CD4-positive, alpha-beta T cell treated with Interleukin-4 for 1 hour (primary cell): ENCODE measurements at places on chromosomes 7 and 10.

DNA sequence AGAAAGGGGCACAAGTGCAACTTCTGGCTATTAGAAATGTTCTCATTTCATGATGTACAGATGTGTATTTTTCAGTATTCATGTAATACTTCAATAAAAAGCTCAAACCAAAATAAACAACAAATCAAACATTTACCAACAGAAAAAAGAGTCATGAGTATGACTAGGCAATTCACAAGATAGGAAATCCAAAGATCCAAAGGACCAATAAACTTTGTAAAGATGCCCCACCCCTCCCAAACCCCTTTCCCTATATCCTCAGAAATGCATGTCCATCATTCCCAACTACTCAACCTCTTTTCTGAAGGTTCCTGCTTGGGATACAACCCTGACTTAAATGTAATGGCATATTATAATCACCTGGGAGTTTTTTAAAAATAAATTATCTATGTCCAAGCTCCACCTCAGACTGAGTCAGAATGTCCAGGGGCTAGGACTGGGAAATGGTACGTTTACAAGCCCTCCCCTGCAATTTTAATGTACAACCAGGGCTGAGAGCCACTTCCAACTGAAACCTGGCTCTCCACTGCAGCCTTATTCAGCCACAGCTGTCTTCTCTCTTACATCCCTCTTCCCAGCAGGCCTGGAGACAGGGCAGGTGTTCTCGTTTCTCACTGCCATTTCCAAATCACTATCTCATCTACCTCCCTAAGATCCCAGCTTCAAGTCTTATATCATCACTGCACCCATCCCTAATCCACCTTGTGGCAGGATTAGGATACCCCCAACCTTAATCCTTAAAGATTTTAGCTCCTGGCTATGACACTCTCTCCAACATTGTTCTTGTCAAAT, 36.5 kb downstream of the COA1 start:
- no peak for DNase-seq

- no peak for DNase-seq
Observed at GRCh38 chr10:130463104-130463875, 327.1 kb downstream of the GLRX3 start.

- no peak for DNase-seq
Observed at GRCh38 chr7:131600085-131600881, 43.9 kb upstream of the PODXL start.

- DNase-seq, result no peak
Observed at GRCh38 chr7:33642312-33642711, 263.0 kb upstream of the BMPER start.

DNA sequence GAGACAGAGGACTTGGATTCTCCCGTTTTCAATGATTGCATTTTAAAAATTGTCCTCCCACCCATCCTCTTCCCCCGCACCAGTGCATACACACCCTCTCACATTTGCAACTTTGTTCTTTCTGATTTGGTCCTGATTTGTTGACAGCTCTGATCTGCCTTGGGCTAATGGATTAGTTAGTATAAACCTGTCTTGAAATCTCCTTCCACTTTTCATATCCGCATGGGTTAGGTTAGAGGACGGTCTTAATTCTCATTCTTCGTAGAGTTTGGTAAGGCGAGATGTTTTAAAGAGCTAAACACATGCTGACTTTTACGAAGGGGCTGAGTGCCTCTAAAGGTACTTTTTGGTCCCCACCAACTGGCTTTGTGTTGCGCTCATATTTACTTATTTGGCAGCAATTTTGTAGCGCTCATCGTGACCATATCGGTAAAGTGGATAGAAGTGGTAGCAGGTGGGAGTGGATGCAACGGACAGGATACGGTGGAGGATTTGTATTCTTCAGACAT, 1.1 kb downstream of the AHR start:
- DNase-seq, result peak; percentile 45

DNA sequence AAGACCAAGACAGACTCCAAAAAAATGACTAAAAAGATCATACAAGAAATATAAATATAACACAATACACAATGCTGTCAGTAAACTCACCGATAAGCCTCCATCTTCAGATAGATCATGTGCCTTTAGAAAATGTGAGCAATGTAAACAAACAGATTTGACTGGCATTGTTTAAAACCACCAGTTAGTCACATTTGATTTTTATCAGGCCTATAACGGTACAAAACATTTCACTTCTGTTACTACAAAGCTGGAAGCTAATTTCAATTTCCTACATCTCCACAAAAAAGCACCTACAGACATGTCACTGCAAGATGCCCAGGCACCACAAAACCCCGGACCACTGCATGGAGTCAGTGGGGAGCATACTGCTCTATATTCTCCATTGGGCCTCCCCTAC, 18.9 kb downstream of the SGMS1 start:
- DNase-seq, result no peak

DNA sequence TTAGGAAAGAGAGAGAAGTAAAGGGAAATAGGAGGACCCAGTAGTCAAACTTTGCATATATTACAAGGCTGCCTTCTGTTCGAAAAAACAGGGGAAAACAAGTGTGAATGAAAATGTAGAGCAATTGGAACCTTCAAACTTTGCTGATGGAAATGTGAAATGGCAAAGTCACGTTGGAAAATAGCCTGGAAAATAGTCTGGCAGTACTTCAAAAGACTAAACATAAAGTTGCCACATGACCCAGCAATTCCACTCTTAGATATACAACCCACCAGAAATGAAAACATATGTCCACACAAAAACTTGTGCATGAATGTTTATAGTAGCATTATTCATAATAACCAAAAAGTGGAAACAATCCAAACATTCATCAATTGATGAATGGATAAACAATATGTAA, 78.6 kb upstream of the IFRD1 start:
- DNase-seq, result no peak

- DNase-seq, result no peak
Observed at GRCh38 chr7:46290374-46291049, 369.4 kb upstream of the IGFBP3 start.

- no peak for DNase-seq
Observed at GRCh38 chr10:117135480-117136140, 2.5 kb downstream of the VAX1 start.

DNA sequence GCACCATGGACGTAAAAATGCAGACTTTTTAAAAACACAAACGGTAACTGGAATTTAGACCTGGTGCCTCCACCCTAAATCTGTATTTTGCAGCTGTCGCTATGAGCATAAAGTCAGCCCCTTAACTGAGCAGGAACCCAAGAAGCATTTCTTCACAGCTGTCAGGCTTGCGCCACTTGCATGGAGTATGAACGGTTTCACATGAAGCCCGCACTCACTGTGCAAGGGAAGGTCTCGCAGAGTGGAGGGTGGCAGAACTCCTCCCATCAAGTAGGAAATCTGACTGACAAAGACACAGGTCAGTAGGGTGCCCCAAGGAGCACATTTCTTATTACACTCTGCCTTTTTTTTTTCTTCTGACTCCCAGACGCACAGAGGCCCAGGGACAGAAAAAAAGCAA, 58.5 kb downstream of the ELMO1 start:
- DNase-seq, result peak; percentile 13

GRCh38 chr7:116570306-116570705, 45.5 kb downstream of the CAV1 start:
- no peak for DNase-seq

DNA sequence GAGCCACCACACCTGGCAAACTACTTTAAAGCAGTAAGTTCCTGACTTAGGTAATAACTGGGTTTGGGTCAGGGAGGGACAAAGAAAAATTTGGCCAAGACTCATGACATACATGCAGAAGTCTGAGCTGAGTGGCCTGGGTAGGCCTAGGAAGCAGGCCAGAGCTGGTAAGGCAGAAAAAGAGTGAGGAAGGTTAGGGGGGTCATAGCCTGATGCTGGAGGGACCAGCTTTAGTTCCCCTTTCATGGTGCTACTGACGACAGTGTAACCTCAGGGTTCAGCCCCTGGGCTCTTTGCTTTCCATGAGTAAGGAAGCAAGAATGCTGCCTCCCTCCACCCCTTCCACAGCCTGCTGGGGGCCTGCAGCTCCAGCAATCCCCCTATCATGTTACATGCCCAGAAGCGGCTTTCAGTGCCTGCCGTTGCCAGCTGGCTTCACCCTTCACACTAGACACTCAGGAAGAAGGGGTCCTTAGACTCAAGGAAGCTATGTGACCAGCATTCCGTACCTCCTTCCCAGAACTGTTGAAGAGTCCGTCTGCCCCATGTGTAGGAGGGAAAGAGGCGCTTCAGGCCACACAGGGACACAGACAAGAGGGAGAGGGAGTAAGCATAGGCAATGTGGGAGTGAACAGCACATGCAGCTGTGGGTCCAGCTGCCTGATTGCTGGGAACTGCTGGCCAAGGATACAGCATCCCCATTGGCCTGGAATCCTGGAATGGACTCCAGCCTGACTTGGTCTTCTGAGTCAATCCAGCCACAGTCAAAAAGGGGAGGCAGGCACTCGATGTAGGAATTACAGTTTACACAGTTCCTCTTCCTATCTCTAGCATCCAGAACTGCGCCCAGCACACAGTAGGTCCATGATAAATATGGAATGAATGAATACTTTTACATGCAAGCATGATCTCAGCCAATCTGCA, 4.1 kb upstream of the PLAU start:
- peak; percentile 19 for DNase-seq

DNA sequence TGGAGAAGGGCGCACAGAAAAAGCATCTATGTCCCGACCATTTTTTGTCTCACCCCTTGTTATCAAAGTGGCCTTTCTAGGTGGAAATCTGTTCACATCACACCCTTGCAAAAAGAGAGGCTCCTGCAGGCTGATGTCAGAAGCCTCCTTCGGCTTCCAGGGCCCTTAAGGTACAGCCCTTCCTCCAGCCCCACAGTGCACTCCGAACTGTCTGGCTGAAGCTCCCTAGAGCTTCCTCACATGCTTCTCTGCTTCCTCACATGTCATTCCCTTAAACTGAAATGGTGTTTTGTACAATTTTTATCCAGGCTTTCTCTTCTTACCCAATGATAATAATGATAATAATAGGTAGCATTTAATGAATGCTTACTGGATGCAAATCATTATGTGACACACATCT, 210.3 kb downstream of the INHBA start:
- DNase-seq, result no peak
